ENCODE measurements at places on chromosomes 3 and 15.

DNA sequence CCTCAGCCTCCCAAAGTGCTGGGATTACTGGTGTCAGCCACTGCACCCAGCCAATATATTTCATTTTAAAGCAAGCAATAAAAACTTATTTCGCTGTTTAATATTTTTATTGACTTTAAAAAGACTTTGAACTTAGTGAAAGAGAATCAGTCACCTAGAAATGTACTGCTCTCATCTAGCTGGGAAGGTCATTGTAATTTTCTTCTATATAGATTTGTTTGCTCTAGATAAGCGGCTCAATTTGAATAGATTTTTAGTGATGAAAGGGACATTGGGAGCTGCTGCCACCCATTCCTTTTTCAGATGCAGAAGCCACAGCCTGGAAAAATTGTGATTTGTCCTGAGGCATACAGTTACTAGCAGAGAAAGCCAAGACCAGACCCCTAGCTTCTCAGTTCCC is 40.1 kb downstream of the CAPN7 start:
- DNase-seq: no peak

DNA sequence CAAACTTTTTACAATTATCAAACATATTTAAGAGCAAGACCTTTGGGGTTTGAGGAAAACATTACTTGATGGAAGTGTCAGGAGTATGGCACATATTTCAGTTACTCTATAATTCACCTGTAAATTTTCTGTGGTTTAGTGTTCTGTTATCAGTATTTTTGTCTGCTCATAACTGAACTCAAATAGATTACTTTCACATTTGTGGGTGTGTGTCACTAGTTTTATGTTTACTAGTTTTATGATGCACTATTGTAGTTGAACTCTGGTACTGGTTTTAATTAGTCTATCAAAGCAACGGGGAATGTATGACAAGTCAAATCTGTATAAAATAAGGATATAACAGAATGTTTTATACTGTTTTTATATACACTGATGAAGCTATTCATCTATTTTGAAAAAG is 27.2 kb downstream of the OXSM start:
- no peak for DNase-seq

GRCh38 chr3:178405531-178405930 is 130.7 kb upstream of the KCNMB2 start:
- no peak for DNase-seq

GRCh38 chr15:92747047-92747446 is 91.5 kb upstream of the FAM174B start:
- DNase-seq: peak; percentile 4

DNA sequence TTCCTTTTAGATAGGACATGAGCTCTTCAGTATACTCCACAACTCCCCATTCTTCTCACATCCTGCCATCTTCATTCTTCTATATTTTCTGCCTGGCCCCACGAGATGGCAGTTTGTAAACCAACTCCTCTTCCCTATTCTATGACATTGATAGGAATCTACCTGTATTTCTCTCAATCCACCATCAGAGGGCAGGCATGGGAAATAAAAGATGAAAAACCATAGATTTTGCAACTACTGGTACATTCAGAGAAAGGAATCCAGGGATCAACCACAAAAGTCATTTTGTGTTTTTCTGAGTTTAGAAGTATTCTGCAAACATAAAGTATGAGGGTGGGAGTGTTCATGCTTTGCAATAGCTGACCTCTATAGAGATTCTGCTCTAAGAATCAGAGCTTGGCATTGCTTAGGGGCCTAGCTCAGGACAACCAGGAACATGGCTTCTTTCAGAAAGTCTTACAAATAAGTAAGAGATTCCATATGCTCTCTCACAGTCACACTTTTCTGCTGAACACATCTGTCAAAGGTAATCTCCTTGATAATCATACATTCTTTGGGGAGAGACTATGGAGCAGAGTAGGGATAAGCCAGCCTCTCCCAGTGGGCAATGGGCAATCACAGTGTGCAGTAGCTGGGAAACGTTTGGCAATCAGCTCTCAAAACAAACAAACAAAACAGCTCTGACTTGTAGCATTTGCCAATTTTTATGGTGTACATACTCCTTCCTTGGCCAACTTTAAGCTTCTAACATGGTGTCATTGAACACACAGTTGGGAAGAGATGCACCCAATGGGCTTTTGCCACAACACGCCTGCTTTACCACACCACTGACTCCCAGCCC is 43.1 kb upstream of the SLC25A36 start:
- peak; percentile 90 for DNase-seq

DNA sequence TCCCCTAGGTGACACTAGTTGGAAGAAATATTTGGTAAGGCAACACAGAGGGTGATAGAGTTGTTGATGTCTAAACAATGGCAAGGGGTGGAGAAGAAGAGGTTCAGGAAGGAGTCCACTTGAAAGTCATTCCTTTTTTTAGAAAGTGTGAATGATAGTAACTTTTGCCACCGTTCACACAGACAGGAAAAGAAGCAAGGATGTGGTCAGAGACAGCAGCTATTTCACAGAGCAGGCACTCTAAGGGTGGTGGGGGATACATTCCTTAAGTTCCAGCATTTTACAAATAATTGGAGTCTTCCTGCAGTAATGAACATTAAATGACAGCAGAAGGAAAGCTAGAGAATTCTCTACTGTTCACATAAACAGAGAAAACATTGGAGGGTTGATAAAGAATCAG is 75.4 kb upstream of the ZNF385D start:
- DNase-seq: peak; percentile 46

GRCh38 chr3:152331998-152332397 is 63.3 kb downstream of the MBNL1 start:
- DNase-seq: no peak

DNA sequence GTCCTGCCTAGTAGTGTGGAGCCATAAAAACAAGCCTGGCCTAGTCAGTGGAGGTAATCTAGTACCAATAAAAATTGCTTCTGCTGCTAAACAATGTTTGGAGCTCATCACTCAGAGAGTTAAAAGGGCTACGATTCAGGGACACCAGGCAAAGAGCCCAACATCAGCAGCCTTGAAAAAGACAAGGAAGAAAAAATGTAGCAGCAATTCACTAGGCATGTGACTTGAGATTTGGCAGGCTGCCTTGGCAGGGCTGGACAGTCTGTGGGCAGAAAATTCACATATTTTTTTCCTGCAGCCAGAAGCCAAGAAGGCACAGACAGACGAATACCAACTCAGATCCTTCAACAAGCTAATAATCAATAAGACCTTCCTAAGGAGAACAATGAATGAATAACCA is 47.2 kb downstream of the IGSF11 start:
- no peak for DNase-seq

GRCh38 chr3:24286405-24286804 is 208.2 kb downstream of the THRB start:
- no peak for DNase-seq

DNA sequence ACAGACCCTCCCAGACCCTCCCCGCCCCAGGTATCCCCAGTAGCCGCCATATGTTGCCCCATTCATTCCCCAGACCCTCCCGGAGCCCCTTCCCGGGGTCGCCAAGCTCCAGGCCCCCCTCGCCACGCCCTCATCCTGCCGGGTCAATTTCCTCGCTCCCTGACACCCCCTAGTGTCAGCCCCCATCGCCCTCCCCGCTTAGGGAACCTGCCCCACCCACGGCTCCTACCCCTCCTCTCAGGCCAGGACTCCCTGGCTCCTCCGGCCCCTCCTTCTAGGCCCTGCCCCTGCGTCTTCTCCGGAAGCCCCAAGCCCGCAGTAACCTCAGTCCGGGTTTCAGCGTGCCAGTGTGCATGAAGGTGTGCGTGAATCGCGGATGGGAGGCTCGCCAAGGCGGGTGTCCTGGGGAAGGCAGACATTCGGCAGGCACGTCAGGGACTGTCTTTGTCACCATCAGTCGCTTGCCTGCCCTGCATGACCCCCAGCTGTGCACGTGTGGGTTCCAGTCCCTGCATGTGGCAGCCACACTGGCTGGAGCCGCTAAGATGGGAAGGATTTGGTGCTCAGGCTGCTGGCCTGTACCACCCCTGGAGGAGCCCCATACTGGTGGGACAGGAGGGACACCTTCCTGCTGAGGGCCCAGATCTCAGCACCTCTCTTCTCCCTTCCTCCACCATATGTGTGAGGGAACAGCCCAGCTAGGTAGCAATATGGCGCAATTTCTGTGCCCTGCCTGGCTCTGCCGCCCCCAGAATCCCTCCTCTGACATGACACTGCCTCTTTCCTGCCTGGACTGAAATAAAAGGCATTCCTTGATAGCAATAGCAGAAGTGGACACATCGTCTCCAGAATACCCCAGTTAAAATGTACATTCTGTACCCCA is 693 bp downstream of the DISP2 start:
- DNase-seq: no peak

DNA sequence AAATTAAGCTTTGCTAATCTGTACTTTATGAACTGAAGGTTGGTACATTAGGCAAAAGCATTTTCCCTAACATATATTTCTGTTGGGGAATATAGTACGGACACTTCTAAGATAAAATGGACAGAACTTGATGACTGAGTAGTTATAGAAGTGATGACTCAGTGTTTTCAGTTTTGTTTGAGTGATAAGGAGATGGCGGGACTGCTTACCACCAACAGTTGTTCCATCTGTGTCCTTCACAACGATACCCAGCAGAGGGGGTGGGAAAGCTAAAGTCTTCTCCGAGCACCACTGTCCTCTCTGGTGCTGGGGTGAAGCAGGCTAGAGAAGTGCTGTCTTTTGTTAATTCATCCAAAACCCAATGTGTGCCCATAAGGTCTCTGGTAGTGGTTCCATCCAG is 195.8 kb downstream of the CD47 start:
- peak; percentile 16 for DNase-seq

- no peak for DNase-seq
Observed at GRCh38 chr3:30984855-30985749, 90.6 kb upstream of the GADL1 start.

DNA sequence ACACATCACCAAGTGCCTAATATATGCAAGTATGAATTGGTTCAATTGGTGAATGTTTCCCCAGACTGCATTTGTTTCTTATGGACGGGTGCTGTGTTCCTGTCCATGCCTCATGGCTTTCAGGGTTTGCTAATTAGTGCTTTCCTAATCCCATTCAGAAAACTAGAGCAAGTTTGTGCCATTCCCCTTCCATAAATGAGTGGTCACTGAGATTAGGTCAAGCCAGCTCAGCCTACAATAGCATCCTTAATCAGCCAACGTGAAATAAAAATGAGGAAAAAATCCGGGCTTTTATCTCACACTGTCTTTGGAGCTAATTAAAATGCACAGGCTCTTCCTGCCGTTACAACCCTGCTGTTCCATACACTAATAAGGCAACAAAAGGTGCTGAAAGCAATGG is 788.8 kb downstream of the ROBO1 start:
- DNase-seq: no peak

GRCh38 chr3:16069149-16069922 is 105.1 kb upstream of the GALNT15 start:
- peak; percentile 84 for DNase-seq

All from LHCN-M2 (cell line).